ENCODE measurements at places on chromosomes 16 and 17.

- DNase-seq: no peak
Observed at GRCh38 chr17:58215685-58216084, 3.4 kb downstream of the MKS1 start.

- no peak for DNase-seq
Observed at GRCh38 chr16:15807603-15808009, 49.2 kb downstream of the MYH11 start.

- no peak for DNase-seq
Observed at GRCh38 chr17:44076716-44077594, 6.4 kb downstream of the G6PC3 start.

GRCh38 chr16:78128913-78129312 lies 29.5 kb downstream of the WWOX start:
- DNase-seq: no peak

DNA sequence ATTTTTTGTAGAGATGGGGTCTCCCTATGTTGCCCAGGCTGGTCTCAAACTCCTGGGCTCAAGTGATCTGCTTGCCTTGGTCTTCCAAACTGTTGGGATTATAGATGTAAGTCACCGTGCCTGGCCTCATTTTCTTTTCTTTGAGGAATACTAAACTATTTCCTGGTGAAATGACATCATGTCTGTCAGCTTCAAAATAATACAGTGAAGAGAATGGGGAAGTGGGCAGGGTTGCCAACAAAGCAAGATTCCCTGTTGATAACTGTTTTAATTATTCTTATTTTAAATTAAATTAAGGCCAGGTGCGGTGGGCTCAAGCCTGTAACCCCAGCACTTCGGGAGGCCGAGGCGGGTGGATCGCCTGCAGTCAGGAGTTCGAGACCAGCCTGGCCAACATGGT lies 21.1 kb downstream of the PIPOX start:
- DNase-seq: no peak

- DNase-seq: peak; percentile 42
Observed at GRCh38 chr16:84308120-84308519, 13.4 kb downstream of the WFDC1 start.

- no peak for DNase-seq
Observed at GRCh38 chr16:11528053-11528452, 58.7 kb downstream of the LITAF start.

GRCh38 chr17:64983708-64984107 lies 64.4 kb upstream of the LRRC37A3 start:
- DNase-seq: no peak

- peak; percentile 51 for DNase-seq
Observed at GRCh38 chr17:48439875-48440505, 10.0 kb upstream of the SKAP1 start.

- no peak for DNase-seq
Observed at GRCh38 chr17:75731086-75731715, 9.9 kb downstream of the ITGB4 start.

- DNase-seq: peak; percentile 68
Observed at GRCh38 chr17:16991349-16992009, 19.6 kb upstream of the TNFRSF13B start.

- DNase-seq: no peak
Observed at GRCh38 chr16:53840456-53840855, 136.5 kb downstream of the FTO start.

- DNase-seq: no peak
Observed at GRCh38 chr16:6132121-6132520, 1034.5 kb upstream of the EEF2KMT start.

GRCh38 chr17:76139801-76140660 lies 1.0 kb downstream of the FOXJ1 start:
- peak; percentile 69 for DNase-seq

GRCh38 chr16:23434380-23434779 lies 18.6 kb downstream of the COG7 start:
- DNase-seq: peak; percentile 66

- no peak for DNase-seq
Observed at GRCh38 chr17:76009447-76009846, 8.8 kb downstream of the CDK3 start.

All from NCI-H146 (cell line).